ENCODE measurements at places on chromosomes 1 and 21.

- no peak for DNase-seq
Observed at GRCh38 chr1:151847867-151848596, 5.5 kb downstream of the THEM5 start.

DNA sequence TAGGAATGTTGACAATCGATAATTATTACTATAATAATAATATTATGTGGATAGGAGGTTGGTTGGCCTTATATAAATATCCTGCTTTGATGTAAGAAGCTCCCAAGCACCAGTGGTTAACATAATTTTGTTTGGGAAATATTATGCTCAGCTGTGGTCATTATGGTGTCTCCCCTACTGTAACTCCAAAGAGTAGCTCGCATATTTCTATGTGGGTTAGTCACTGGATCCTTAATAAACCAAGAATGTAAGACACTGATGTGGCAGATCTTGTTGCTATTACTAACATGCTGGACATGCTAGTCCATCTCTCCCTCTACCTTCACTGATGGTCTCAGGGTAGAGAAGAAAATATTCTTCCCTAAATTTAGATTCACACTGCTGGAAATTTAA is 79.2 kb upstream of the RALGPS2 start:
- no peak for DNase-seq

DNA sequence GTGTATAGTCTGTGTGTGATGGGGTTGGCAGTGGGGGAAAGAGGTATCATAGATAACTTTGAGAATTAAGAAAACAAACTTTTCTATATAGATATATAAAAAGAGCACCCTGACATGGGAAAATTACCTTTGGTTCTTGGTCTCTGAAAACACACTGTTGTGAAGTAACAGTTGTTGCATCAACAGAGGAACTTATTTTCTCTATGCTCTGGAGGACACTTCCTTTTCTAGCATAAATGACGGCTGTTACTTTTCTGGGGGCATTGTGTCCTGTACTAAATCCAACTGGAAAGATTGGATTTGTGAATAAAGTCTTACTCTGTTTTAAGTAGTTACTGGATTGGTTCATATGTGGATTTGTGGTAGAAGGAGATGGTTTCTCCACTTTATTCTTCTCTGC is 12.6 kb downstream of the LRIF1 start:
- no peak for DNase-seq

GRCh38 chr1:64856553-64856952 is 109.8 kb downstream of the JAK1 start:
- no peak for DNase-seq

DNA sequence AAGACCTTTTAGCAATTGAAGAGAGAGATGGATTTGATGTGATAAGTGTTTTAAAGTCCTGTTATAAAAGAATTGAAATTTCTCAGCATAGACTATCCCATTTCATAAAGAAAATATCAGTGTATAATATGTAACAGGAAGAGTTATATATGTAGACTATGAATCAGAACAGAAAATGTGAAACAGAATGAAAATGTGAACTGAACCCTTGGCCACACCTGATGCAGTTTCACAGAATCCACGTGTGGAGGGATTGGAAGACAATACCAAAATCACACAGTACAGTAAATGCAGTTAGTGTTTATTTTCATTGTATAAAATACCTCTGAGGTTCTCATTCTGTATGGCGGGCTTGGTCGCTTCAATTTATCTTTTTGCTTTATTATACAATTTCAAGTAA is 9.9 kb upstream of the SLAMF1 start:
- DNase-seq, result no peak

GRCh38 chr1:84174051-84174556 is 30.0 kb downstream of the PRKACB start:
- no peak for DNase-seq

GRCh38 chr21:35319684-35320283 is 270.7 kb upstream of the RUNX1 start:
- no peak for DNase-seq

GRCh38 chr1:245458761-245459174 is 304.0 kb downstream of the KIF26B start:
- no peak for DNase-seq

DNA sequence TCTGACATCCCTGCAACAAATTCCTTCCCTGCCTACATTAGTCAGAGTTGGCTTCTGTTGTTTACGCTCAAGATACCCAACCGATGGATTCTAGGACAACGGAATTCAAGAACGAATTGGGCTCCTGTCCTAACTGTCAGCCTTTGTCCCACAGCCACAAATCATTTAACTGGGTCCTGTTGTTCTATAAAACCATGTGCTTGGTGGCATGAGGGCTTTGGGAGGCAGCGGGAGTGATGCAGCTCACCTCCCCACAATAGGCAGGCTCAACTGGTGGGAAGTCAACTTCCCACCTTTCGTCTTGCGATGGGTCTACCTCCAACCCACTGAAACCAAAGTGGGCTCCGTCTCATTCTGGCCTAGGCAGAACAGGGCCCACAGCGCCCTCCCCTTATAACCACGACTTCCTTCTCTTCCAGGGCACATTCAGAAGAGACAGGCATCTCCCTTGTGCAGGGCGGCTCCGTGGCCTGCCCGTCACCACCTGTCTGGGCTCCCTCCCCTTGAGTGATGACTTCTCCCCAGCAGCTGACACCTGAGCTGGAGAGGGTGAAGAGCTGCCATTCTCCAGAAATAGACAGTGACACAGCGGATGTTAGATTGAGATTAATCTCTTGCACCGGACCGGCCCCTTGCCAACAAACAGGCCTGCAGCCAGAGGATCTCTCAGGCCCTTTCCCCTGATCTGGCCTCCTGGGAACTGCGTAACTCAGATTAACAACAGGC is 26.5 kb downstream of the LRRC38 start:
- DNase-seq, result no peak

- DNase-seq, result no peak
Observed at GRCh38 chr1:178727014-178727895, 2.2 kb downstream of the RALGPS2 start.

- DNase-seq, result no peak
Observed at GRCh38 chr1:52900402-52900801, 21.1 kb downstream of the ECHDC2 start.

- no peak for DNase-seq
Observed at GRCh38 chr1:116368241-116368640, 4.8 kb upstream of the ATP1A1 start.

DNA sequence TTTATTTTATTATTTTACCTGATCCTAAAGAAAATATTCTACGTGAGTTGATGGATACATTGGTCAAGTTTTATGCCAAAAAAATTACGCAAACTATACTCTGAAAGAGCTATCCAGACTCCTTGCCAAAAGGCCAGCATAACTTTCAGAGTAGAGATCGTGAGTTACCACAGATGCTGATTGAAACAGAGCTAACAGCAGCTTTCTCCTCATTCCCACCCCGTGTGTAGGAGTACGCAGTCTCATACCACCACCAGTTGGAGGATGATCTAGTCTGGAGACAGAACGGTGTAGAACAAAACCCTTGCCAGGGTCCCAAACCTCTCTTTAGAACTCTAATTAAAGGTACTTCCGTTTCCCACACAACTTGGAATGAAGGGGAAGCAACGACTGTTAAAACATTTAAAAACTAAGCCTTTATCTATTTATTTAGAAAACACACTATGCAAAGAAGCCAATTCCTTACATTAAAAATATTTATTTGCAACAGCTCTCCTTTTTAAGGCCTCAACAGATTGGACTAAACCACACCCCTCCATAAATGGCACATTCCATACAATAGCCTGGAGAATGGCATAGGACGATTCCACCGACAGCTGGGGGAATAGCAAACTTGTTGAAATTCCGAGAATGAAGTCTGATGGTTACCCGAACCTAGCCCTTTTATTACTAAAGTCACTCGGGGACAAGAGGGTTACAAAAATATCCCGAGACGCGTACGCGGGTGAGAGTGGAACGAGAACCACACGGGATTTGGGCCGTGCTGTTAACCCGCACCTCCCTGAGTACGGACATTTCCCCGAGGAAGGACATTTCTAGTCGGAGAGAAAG is 1.4 kb downstream of the NUCKS1 start:
- no peak for DNase-seq

GRCh38 chr1:197076585-197076984 is 9.5 kb upstream of the F13B start:
- DNase-seq, result no peak

DNA sequence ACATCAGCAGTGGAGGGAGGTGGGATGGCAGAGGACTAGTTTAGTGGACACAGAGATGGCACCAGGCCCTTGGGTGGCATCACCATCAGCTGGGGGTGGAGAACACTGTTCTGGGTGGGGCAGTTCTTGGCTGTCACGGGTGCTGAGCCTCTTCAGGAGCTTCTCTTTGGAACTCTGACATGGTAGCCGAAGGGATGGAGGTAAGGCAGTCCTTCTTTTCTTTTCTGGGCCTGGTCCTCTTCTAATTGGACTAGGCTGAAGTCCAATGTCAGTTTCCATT is 8.3 kb upstream of the MEF2D start:
- DNase-seq, result no peak

DNA sequence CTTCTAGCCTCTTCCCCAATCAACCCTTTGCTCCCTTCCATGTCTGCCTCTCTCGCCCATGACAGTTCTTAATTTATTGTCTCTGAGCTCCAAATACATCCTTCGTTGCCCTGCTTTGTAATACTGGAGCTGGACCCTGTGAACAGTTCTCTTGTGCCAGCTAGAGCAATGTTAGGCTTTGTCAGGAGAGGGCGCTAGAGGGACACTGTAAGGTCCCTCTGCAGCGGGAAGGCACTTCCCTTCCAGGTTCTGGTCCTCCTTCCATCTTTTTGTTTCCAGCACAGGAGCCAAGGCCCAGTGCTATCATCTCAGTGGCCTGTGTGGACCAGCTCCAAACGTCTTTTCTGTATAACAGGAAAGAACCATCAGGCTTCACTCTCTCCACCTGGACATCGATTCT is 95.9 kb downstream of the PTPRU start:
- DNase-seq, result no peak

Measured in T-helper 9 cell (primary cell).